MV-4-11 (cell line): ENCODE measurements at places on chromosomes 7 and 10.

DNA sequence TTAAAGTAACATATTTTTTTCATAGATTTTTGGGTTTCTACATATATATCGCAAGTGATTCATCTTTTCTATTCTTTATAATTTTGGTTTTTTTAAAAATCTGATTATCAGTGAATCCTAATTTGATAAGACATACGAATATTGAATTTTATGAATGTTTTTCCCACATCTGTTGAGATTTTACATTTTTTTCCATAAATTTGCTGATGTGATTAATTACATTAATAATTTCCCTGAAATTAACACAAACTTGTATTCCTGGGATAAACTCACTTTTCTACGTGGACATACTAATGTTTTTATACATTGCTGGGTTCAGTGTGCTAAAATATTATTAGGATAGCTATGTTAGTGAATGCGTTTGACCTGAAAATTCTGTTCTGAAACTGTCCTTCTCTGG lies 26.1 kb downstream of the DMTF1 start:
- DNase-seq, result no peak

DNA sequence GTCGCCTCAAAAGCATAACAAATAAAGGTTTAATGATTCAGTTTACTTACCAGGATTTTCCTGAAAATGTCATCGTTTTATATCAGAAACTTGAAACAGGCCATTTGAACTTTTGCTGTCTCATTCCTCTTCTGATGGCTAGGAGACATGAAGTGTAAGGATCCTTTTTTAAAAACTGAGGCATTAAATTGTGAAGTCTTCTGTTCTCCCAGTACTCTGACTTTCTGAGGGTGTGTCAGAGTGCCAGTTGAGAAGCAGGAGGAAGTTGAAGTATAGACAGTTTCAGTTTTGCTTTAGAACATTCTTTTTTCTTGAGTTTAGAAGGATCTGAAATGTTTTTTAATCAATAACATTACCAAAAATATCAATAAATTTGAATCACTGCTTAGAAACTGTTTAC lies at the start of gene SAMD9L:
Gene SAMD9L (minus strand): TSS at position 242 of the 400 bp plus-strand sequence. CDS start 12,414 bp downstream, outside the sequence.
- DNase-seq, result peak; percentile 69

GRCh38 chr10:21497177-21497807 lies 28.2 kb downstream of the SKIDA1 start:
- DNase-seq, result peak; percentile 23

- DNase-seq, result no peak
Observed at GRCh38 chr7:47653550-47654411, 71.9 kb upstream of the TNS3 start.

DNA sequence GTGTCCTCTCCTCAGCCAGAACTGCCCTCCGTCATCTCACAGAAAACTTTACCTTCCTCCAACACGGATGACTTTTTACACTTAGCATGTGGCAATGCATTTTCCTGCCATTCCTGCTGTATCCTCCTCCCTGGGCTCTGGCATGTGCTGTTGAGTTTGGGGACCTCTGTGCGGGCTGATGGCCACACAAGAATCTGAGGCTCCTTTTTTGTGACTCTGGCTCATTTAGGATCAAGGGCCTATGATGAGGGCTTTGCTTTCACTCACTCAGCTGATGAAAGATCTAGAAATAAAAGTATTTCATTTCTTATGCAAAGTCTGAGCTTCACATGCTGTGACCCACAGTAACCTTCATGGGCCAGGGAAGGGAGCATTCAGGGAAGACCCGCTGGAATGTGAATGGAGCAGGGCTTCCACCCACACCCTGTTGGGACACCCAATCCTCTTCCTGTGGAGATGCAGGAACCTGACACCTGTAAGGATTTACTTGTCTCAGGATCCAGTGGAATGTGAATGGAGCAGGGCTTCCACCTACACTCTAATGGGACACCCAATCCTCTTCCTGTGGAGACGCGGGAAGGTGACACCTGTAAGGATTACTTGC lies 500.3 kb upstream of the MKI67 start:
- no peak for DNase-seq

DNA sequence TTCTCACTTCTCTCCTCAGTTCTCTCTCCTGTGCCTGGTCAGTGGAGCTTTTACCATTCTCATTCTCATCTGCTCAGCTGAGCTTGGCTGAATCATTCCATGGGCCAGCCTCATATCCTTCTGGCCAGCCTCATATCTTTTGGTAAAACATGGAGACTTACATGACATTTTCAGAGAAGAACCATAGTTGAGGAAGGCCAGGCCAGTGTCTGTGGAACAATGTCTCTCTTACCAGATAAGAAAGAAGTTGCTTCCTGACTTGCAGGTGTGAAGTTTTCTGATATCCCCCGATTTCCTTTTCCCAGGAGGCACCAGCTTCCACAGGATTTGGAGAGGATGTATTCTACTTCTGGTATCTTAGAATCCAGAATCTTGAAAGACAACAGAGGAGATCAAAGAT lies 24.7 kb downstream of the ST7 start:
- no peak for DNase-seq

- no peak for DNase-seq
Observed at GRCh38 chr7:138008019-138008587, 6.2 kb upstream of the CREB3L2 start.

DNA sequence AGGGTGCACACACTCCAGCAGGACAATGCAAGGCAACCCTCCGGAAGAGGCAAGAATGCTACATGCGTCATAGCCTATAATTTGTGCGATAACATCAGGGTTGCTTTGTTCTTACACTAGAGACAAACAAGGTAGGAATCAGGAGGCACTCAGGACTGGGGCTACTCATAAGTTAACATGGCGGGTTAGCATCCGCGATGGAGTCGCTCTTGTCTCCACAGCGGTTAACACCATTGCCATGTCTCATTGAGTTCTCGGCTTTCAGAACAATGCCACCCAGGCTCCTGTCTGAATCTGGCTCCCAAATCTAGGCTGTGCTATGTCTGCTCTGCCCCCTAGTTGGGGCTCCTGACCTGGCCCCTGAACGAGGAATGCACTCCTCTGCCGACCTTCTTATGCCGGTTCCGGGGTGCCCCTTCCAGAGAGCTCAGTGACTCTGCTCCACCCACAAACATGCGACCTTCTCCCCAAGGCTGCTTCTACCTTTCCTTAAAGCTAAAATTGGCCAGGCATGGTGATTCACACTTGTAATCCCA lies 24.9 kb upstream of the SLF2 start:
- DNase-seq, result no peak

- no peak for DNase-seq
Observed at GRCh38 chr10:69818676-69819239, 17.1 kb downstream of the COL13A1 start.

- DNase-seq, result no peak
Observed at GRCh38 chr7:108802650-108803049, 233.0 kb downstream of the DNAJB9 start.

- DNase-seq, result no peak
Observed at GRCh38 chr10:72930276-72930675, 24.3 kb downstream of the PLA2G12B start.
